ENCODE measurements at places on chromosomes 2 and 18.

GRCh38 chr18:22932885-22933205 is 283 bp upstream of the RBBP8 start:
- DNase-seq = no peak

- DNase-seq = no peak
Measured at GRCh38 chr18:34280653-34281052, 55.9 kb upstream of the NOL4 start.

DNA sequence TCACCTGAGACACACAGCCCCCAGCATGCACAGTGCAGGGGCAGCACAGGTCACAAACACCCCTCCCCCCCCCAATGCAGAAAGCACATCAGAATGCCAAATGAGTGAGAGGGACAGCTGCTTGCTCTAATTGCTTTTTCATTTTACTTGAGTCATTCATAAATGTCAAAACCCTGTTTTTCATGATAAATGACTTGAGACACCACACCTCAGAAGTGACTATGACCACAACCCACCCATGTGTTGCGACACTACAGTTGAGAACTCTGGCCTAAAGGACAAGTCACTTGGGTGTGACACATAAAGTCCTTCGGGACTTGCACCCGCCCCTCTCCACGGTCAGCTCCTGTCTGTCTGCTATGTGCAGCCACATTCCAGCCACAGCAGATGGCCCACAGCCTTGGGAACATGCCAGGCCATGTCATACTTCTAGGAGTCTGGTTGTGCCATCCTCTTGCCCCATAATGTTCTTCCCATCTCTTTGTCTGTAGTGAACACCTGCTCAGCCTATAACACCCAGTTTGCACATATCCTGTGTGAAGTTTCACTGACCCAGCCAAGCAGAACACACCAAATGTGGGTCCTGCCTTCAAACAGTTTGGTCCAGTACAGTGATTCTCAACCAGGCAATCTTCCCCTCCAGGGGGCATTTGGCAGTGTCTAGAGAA is 30.2 kb upstream of the RIOK3 start:
- no peak for DNase-seq

GRCh38 chr2:225354281-225354774 is 45.2 kb upstream of the NYAP2 start:
- DNase-seq = no peak

DNA sequence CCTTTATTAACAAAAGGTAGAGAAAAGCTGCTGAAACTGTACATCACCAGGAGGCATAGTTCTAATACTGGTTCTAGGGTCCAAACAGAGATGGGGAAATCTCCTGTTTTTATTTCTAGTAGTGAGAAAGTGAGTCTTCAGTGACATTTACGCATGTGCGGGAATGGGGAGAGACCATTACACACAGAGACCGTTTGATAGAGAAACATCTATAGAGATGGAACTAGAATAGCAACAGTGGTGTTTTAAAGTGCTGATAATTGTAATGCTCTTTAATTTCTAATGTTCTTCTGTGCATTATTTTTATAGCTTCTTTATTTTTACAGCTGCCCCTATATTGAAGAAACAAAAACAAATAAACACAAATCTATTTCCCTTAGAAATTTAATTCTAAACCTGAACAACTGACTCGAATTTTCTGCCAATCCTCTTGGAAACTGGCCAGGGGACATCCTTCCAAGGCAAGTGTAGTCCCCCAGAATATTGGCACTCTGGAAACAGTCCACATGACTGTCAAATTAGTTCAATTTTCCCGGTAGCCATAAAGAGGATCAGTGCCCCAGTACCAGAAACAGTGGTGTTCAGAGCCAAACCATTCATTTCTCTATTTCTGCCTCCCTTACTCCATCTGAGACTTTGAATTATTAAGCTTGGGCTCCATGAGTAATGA is 260.9 kb downstream of the ICOS start:
- DNase-seq = no peak

Measured in stimulated activated CD8-positive, alpha-beta memory T cell treated with anti-CD3 and anti-CD28 coated beads, Interleukin-12 subunit alpha, Interleukin-12 subunit beta, amount 100 ng/mL, for 4 hours (primary cell).